CD4-positive, alpha-beta T cell treated with Interleukin-4 for 1 hour (primary cell): ENCODE measurements at places on chromosomes 11 and 22.

DNA sequence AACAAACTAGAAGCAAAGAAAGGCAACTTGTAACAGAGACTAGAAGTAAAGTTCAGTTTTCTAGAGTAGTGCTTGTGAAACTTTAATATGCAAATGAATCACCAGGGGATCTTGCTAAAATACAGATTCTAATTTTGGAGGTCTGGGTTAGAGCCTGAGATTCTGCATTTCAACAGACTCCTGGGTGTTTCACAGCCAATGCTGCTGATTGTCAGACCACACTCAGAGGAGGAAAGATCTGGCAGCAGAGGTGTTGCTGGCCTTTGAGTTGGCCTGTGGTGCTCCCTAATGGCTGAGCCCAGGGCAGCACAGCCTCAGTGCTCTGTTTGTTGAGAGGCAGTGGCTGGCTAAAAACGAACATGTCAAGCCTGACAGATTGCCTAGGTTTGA is 5.4 kb downstream of the CRY2 start:
- no peak for DNase-seq

GRCh38 chr22:41928593-41929417 is 2.2 kb upstream of the TNFRSF13C start:
- no peak for DNase-seq

- no peak for DNase-seq
Measured at GRCh38 chr22:38165922-38166593, 15.6 kb downstream of the PLA2G6 start.

GRCh38 chr11:119776031-119776636 is 47.1 kb upstream of the NECTIN1 start:
- no peak for DNase-seq

DNA sequence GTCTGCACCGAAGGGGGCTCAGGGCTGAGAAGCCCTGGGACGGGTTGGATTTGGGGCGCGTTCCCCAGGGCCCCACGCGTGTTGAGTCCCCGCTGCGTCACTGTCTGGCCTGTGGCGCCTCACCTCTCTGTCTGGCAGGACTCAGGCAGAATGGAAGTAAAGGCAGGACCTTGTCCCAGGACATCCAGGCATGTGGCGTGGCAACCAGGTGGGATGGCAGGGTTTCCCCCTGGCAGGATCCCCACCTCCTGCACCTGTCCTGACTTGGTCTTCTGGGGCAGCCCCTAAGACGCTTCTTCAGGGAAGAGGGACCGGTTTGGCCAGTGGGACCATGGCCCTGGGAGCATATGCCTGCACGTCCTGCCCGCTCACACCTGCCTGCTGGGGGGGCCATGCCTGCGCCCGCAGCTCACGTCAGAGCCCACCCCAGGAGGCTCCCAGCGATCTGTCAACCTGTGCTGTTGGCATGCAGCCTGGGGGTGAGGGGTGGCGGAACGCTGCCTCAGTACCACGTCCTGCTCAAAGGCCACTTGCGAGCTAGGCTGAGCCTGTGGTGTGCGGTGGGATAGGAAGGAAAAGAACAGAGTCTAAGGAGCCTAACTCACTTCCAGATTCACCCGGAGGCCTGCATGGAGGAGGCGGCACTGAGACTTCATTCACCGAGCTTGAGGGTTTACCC is 72.7 kb downstream of the KCNQ1 start:
- DNase-seq, result peak; percentile 5

DNA sequence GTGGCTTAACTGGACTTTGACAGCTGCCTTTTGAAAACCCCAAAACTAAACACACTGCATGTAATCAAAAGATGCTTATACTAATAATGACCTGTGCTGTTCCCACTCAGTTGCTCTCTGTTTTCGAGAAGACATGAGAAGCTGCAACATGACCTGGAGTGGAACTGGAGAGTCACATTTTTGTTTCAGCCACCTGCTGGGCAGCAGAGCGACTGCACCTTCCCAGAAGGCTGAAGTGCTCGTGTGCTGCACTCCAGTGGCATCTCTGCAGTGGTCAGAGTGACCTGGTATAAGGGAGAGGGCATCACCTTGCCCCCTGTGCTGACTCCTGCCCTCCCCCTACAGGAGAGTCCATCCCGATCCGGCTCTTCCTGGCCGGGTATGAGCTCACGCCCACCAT is 8.6 kb downstream of the THYN1 start:
- peak; percentile 25 for DNase-seq

DNA sequence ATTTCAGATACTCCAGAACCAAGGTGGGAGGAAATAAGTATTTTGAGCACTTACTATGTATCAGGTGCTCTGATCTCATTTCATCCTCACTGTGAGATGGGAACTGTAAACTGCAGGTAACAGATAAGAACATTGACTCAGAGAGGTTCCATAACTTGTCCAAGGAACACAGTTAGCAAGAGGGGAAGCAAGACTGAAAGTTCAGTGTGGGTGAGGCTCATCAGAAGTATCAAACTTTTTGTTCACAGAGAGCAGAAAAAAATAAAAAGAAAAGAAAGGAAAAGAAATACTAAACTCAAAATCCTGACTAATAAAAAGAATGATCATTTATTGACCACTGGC is 37.1 kb downstream of the RAB30 start:
- DNase-seq, result no peak

GRCh38 chr22:30187529-30188407 is 58.8 kb downstream of the LIF start:
- DNase-seq, result no peak

DNA sequence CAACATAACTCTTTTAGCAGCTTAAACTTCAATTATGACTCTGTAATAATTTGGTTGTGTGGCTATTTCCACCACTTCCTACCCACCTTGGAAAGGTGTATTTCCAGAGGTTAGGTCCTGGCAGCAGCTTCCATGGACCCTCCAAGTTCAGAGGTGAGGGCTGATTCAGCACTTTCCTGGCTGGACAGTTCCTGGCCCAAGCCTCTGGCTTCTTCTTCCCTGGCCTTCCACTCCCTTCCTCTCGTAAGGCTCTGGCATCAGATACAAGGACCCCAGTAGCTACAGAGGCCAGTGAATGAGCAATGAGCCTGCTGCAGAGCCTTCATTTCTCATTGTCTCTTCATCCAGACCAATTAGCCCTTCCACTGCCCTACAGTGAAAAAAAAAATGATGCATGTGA is 98.1 kb upstream of the KIRREL3 start:
- DNase-seq, result no peak

DNA sequence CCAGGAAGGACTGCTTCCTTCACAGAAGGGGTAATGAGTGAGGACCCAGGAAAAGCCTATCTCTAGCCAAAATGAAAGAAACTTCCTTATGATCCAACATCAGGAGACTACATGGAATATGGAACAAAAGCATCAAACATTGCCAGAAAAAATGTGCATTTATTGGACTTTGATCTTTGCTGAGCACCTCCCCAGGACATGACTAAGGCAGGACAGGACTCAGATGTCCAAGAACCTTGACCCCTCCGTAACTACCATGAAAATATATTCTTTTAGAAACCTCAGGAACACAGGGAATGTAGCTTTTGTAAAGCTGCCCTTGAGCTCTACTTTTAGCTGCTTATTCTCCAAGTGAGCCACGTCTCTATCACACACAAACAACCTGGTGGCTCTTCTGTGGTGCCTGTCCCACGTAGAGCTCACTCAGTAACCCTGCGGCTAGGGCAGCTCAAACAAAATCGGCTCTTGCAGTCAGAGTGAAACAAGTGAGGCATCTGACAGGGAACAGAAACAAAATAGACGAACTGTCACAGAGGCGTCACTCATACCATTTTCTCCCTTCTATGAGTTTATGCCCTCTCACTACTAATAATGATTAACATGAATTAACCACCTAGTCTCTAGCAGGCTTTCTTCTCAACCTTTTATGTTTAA is 471.5 kb upstream of the API5 start:
- no peak for DNase-seq

DNA sequence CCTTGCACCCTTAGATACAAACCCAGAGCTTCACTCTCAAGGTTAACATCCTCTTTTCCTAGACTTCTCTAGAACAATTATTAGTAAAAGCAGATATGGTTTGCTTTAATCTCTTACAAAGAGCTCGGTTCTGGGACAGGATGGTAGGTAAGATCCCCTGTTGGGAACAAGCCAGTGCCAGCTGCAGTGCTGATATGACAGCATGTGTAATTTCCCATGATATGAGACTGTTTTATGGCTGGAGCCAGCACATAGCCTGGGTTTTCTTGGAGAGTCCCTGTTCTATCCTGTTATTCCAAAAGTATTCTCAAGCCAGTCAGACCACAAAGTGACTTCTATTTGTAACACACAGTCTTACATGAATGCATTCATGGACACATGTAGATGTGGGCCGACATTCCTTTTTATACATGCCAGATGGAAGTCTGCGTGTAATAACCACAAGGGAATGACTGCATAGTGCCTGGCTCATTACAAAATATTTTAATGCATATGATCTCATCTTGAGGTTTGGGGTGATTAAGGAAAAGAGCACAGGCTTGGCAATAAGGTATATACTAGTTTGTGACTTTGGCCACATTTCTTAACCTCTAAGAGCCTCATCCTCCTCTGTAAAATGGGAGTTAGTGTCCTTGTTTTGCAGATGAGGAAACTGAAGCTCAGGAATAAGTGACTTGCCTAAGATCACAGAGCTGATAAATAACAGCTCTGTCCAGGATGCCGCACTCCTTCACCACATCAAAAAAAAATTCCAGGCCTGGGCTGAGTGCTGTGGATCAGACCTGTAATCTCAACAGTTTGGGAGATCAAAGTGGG is 21.8 kb downstream of the CLMP start:
- no peak for DNase-seq

DNA sequence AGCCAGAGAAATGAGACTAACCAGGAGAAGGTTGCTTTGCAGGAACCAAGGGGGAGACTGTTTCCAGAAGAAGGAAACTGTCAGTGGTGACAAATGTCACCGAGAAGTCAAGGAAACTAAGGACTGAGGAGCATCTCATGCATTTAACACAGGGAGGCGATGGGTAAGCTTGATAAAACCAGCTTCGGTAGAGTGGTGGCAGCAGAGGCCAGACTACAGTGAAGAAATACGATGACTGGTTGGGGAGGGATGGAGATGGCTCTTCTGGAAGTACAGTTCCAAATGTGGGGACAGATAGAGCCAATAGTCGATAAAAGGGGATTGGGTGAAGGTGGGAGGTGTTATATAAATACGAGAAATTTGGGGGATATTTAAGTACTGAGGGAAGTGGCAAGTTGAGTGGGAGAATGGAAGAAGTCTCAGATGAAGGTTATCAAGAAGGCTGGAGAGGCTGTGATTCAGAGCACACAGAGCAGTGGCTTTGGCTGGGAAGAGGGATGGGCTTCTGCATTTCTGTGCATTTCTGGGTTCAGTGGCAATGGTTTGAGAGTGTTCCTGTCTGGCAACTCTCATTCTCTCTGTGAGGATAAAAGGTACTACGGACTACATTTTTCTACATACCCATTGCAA is 29.2 kb downstream of the SC5D start:
- peak; percentile 55 for DNase-seq

- no peak for DNase-seq
Measured at GRCh38 chr11:77884186-77884828, 63.4 kb downstream of the AAMDC start.

- DNase-seq, result no peak
Measured at GRCh38 chr11:73423506-73423905, 47.3 kb downstream of the RELT start.

- peak; percentile 41 for DNase-seq
Measured at GRCh38 chr11:64854534-64855502, 10.4 kb upstream of the CDC42BPG start.

DNA sequence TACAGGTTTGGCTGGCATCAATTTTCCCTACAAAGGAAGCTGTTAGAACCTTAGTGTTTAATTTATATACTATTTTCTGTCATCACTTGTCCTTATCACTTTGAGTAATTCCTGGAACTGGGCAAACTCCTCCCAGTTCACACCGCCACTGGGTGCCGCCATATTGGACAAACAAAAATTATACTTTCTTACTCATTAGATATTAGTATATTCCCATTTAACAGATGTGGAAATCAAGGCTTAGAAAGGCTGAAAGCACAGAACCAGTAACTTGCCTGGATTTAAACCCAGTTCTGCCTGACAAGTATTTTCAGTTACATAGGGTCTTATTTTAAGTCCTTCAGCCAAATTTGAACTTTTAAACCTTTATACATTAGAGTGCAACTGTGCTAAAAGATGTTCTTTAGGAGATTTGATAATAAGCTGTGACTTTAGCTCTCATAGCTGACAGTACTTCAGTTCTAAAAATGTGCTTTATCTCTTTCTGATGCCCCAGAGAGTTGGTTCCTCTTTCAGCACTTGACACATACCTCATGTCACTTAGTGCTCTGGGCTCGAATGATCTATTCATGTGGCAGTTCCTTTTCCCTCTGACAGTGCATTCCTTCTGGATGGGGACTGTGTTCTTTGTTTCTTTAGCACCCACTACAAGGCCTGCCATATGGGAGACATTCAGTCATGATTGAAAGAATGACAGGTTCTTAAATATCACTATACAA is 25.4 kb downstream of the COA4 start:
- no peak for DNase-seq

GRCh38 chr11:119755356-119756071 is 26.5 kb upstream of the NECTIN1 start:
- no peak for DNase-seq

DNA sequence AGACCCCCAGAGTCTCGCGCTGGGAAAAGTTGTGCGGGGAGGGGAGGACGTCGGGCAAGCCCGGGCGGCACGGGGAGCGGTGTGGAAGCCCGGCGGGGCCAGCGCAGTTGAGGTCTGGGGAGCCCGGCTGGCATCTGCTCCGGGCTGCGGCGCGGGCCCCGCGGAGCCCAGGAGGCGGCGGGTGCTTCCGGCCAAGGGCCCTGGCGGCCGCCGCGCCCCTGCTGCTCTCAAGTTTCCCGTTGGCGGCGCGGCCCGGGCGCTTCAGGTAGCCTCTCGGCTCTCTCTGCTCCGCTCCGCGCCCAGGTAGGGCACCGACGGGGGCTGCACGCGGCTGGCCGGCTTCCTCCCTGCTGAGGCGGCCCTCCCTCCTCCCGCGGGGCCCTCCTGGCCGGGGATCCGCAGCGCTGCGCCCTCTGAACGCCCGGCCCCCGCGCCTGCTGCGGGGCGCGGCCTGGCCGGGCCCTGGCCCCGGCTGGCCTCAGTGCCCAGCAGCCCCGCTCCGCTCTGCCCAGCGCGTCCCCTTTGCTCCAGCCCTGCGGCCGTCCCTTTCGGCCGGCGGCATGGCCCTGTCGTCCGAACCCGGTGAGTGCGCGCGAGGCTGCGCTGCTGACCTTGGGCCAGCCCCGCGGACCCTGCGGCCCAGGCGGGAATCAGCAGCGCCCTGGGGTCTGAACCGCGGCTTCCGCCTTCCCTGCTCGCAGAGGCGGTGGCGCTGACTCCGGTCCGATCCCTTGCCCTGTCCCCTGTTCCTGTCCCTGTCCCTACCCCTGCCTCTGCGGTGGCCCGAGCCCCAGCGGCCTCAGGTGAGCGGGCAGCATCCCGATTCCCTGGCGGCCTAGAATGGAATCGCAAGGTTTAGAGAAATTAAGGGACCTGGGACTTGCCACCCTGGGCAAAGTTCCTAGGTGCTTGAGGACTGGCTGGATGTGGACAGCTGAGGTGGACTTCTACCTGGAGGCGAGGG is 4.3 kb upstream of the AMPD3 start:
- DNase-seq, result peak; percentile 42

DNA sequence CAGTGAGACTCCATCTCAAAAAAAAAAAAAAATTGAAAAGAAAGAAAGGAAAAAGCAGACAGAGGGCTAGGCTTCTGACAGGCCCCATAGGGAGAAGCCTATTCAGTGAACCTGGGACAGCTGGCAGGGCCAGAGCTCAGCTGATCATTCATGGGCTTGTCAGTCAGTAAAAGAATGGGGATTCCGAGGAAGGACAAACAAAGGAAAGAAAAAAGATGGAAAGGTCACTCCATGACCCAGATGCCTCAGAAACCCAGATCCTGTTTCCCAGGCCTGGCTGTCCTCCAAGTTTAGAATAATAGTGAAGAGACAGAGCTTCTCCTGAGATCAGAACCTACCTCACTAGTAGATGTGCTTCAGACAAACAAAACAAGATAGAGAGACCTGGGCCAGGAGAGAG is 34.3 kb upstream of the ASPHD2 start:
- DNase-seq, result no peak
